ENCODE measurements at places on chromosomes 4 and X.

DNA sequence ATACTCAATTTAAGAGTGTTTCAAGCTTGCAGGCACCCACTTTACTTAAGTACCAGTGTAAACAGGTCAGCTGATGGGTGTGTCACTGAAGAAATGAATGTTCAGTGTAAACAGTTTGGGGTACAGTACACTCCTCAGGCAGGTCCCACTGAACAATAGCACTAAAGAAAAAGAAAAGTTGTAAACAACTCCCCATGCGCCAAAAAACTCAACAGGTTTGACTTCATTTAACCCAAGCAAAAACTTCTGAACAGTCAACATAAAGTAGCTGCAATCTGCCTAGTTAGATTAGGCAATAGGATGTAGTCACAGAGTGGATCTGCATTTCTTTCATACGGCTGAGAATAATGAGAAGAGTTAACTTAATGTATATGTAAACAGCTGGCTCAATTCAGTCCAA lies 93.2 kb downstream of the FAM13A start:
- DNase-seq: no peak

DNA sequence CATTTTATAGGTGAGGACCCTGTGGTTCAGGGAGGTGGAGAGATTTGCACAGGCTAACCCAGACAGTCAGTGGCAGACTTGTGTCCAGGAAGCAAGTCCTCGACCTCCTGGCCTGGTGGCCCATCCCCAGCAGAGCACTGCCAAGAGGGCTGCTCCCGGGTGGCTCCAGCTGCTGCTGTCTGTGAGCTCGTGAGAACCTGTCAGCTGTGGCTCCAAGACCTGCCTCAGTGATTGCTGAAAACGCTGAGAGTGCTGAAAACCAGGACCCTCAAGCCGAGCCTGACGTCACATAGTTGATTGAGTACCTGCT lies 74.2 kb downstream of the RTL9 start:
- DNase-seq: peak; percentile 63

DNA sequence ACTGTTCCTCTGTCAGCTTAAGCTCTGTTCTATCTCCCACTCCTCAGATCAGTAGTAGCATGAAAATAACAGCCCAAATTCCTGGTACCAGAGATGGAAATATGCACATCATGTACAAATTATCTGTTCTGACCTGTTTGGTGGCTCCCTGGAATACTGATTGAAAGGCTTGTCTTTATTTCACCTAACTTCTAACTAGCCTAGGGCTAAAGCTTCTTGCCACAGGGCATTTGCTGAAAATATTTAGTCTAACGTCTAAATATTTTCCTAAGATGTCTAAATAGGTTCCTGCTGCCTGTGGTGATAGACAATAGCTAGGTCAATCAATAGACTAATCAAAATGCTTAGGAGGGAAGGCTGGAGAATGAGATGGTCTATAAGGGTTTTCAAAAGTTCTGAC lies 12.9 kb upstream of the PRMT9 start:
- no peak for DNase-seq

GRCh38 chr4:126180642-126181041 lies 865.9 kb downstream of the FAT4 start:
- DNase-seq: no peak

DNA sequence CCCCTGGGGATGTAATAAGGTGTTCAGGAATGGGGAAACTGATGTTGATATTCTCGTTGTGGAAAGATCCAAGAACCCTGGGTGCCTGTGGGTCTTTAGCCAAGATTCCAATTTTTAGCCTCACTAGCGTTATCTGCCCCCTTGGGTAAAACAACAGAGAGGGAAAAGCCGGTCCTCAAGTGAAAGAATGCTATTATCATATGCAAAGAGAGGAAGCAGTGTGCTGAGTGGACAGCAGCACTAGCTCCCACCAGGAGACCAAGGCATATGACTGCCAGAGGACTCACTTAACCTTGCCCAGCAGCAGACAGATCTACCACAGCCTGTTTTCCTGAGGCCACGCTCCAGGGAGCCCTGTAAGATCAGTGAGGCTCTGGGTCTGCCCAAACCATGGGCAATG lies 257.9 kb upstream of the CPEB2 start:
- no peak for DNase-seq

- DNase-seq: peak; percentile 92
Measured at GRCh38 chr4:52869196-52869595, 7.1 kb downstream of the RASL11B start.

GRCh38 chr4:83323136-83323535 lies 11.5 kb downstream of the HPSE start:
- DNase-seq: no peak

DNA sequence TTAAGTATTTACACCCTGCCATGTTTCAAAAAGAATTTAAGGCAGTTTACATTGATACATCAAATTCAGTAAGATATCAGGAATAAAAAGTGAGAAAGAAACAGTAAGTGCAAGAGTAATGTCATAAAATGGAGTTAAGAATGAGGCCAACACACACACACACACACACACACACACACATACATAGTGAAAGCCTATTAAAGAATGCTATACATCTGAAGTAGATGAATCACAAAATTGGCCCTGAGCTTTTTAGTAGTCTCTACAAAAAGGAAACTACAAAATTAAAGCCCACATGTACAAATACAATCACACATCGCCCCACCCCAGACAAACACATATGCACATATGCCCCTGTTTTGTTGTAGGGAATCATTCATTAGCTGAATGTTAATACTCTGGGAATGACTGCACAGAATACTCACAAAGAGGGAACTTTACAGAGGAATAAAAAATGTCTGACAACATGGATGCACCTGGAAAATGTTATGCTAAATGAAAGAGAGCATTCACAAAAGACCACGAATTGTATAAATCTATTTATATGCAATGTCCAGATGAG lies 428.8 kb downstream of the IL15 start:
- DNase-seq: no peak

- no peak for DNase-seq
Measured at GRCh38 chr4:75779105-75779757, 54.9 kb downstream of the USO1 start.

DNA sequence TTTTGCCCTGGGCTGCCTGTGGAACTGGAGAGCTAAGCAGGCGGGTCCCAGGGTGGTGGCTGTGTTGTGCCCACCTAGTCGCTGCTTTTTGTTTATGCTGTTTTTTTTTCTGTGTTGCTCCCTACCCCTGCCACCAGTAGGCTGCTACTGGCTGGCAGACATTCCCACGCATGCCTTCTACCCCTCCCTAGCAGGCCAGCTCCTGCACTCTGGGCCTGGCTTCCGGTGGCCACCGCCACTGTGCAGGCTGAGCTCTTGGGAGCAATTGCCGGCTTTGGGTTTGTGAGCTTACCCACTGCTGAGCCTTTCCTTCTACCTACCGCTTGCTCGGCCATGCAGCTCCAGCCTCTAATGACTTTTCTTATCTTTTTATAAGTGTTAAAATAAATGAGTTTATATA lies 57.6 kb downstream of the RBM46 start:
- DNase-seq: no peak

- DNase-seq: no peak
Measured at GRCh38 chr4:178339769-178340168, 897.5 kb upstream of the AGA start.

- DNase-seq: no peak
Measured at GRCh38 chr4:108881190-108881589, 118.3 kb upstream of the ETNPPL start.

DNA sequence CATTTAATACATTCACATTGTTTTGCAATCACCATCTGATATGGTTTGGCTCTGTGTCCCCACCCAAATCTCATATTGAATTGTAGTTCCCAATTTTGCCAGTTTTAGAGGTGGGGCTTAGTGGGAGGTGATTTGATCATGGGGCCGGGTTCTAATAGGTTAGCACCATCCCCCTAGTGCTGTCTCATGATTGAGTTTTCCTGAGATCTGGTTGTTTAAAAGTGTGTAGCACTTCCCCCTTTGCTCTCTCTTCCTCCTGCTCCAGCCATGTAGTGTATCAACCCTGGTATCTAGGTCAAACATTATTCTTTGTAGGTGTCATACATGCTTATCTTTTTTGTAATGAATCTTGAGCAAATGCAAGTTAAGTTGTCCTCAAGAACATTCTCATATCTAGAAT lies 83.3 kb upstream of the KIT start:
- no peak for DNase-seq

DNA sequence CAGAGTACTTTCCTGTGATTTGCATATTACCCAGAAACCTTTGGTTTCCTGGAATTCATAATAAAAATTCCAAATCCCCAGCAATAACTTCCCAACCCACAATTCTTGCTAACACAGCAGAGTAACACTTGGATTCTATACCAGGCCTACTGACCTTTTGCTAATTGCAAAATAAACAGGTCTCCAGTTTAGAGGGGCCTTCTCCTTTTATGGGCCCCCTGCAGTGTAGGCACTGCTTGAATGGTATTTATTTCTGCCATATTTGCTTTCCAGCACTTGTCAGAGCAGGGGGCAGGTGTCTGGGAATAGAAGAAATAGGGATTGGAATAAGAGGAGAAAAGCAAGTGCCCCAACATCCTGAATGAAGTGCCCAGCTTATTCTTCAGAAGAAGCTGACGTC lies 25.3 kb upstream of the GPC3 start:
- DNase-seq: no peak

DNA sequence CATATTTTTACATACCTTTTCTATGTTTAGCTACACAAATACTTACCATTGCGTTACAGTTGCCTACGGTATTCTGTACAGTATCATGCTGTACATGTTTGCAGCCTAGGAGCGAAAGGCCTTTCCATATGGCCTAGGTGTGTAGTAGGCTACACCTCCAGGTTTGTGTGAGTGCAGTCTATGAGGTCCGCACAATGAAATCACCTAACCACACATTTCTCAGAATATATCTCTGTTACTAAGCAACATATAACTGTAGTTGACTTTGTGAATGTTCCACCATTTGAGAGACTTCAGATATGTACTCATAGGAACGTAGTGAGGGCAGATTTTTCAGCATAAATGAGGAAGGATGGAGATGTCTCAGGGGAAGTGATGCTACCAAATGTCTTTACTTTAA lies 62.6 kb downstream of the WWC2 start:
- no peak for DNase-seq

DNA sequence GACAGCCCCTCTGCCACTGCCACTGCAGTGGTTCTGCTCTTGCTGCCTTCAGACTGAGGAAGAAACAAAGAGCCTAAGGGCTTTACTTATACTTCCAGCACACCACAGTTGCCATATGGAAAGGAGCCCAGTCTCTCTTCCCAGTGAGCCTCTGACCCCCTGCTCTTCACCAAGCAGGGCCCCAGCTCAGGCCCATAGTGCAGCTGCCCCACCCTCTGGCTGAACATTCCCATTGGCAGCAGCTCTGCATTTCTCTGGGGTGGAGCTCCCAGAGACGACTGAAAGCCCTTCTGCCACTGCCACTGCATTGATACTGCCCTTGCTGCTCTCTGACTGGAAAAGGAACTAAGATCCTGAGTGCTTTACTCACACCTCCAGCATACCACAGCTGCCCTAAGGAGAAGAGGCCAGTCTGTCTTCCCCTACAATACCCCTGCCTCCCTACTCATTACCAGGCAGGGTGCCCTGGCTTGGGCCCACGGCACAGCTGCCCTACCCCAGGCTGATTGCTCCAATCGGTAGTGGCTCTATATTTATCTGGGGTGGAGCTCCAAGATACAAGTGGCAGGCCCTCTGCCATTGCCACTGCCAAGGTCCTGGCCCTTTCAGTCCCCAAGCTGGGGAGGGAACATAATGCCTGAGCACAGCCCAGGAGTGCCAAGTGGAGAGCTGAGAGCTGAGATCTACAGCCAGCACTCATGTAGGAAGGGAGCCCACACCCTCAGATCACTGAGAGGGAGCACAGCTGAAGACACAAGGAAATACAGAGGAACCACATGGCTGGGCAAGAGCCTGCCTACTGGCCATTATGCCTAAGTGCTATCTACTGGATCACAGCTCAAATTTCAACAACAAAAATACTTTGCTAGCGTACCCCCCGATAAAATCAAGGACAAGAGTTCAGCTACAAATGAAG lies 36.0 kb downstream of the AWAT2 start:
- DNase-seq: peak; percentile 48

GRCh38 chr4:42673082-42673425 lies 16.1 kb upstream of the ATP8A1 start:
- peak; percentile 16 for DNase-seq

GRCh38 chrX:28312965-28313364 lies 274.3 kb upstream of the IL1RAPL1 start:
- no peak for DNase-seq

DNA sequence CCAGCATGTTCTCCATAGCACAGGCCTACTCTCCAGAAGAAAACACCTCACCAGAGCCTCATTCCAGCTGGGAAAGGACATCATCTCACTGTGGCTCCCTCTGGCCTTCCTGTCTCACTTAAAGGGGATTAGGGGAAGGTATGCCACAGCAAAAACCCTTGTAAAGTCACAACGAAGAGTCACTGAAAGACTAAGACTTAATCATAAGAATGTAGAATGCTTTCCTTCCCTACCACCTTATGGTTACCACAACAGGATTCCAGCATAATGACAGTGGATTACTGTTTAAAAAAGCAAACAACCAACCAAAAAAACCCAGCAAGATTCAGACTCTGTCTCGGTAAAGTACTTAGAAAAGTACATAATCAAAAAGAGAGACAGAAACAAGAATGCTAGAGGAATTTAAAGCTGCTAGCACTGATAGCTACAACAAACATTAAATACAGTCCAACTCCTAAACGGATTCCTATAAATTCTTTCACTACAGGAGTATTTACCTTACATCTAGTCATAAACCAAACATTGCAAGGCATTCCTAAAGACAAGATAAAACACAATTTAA lies 75.1 kb downstream of the BANK1 start:
- DNase-seq: no peak

DNA sequence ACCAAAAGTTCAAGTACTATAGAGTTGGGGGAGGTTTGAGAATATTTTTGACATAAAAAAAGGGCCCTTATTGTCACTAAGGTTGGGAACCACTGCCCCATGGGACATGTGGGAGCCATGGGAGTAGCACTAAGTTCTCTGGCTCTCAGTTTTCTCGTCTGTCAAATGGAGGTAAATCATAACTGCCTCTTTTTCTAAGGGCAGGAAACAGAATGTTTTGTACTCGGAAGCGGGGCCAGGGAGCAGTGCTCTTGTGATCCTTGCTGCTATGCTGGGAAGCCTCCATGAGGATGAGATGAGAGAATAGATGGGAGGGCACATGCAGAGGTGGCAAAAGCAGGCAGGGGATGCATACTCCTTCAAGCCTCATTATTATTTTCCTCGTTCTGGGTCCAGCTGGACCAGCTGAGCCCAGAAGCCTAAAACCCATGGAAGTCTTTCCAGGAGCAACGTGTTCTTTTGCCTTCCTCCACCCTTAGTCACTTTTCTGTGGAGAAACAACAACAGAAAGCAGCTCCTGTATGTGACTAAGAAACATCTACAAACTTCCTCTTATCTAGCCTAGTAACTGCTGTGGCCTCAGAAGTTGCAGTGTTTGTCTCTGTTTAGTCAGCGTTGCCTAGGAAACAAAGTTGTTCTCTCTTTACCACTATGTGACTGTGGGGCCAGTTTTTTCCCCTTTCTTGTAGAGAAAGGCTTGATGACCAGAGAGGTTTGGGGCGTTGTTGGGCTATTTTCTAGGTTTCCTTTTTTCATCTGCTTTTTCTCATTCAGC lies 64.8 kb downstream of the TSC22D3 start:
- DNase-seq: peak; percentile 71
